Iris pigment epithelial cell (primary cell): ENCODE measurements at places on chromosomes 1 and 21.
A peak's percentile ranks its signal among the peaks of the same experiment; 100 is the strongest.

GRCh38 chr1:73868810-73869336 is 329.1 kb downstream of the LRRIQ3 start:
- no peak for DNase-seq

DNA sequence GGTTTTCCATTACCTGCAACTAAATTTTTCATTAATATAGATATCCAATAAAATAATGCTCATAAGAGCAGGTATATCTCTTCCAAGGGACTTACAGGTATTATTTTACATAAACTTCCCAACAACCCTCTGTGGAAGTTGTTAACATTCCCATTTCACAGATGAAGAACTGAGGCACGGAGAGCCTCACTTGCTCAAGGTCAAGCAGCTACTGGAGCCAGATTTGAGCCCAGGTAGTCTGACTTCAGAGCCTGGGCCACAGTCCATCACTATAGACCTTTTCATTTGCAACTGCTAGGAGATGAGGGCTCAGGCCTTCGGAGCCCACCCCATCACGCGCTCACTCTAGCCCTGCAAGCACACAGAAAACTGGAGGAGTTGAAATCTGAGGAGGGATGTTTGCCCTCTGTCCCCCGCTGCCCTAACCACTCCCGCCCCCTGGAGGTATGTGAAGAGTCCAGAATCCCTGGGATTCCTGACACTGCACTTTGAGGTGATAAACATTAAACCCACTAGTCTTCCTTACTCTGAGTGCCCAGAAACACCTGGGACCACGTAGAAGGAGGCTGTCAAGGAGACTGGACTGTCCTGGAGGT is 11.7 kb upstream of the ALPL start:
- DNase-seq = no peak

GRCh38 chr1:70915258-70916033 is 132.2 kb downstream of the PTGER3 start:
- no peak for DNase-seq

DNA sequence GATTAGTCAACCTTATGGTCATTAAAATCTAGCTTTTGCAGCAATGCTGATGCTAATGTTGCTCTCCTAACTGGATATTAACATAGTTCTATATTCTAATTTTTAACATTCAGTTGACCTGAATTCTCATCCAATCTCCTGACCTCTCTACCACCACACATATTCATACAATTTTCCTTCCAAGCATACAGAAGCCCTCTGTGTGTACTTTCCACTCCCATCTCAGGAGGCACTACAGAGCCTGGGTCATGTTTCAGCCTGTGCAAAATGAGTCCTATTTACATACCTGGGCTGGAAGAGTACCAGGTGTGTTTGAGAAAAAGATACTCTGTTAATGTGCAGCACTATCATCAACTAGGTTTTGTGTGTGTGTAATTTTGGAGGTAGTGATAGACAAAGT is 486.3 kb downstream of the NEGR1 start:
- no peak for DNase-seq

- DNase-seq = peak; percentile 55
These were observed 25.2 kb upstream of the AGO1 start for GRCh38 chr1:35857830-35858229.

DNA sequence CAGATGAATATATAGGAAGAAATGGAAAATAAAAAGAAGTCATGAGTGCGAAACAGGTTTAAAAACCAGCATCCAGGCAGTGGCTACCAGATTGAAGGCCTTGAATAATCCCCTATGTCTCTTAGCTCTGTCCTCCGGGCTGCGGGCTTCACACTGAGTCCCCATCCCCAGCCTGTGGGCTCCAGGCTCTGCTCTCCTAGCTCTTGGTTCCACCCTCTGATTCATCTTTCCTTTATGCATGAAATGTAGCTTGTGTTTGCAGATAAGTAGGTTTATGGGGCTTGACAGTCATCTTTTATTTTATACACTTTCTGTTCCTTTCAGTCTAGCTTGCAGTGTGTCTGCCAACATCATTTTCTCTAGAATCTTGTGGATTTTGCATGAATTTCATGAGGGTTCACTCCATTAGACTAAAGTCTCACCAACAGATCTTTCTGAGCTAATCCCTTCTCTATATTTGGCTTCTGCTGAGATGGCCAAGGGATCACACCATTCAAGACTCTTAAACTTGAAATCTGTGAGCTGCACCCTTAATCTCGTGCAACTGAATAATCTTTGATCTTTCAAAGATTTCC is 174.5 kb downstream of the PLPPR4 start:
- no peak for DNase-seq

DNA sequence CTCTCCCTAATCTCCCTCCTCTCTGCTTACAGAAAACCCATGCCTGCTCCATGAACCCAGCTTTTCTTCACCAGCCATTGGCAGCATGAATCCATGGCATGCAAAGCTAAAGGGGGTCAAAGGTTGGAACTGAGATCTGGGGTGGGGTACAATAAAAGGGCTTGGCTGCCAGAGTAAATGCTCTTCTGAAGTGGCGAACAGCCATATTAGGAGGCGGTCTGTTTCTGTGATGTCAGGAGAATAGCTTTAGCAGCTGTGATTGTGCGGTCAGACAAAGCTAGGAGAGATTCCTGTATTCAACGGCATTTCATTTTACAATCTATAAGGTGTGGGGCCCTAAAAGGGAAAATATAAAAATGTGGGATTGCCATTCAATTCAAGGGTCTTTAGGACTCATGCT is 71.7 kb upstream of the TMPRSS2 start:
- no peak for DNase-seq

GRCh38 chr1:159902541-159902940 is 2.6 kb upstream of the CFAP45 start:
- DNase-seq = no peak

- no peak for DNase-seq
These were observed 115.1 kb downstream of the NBPF12 start for GRCh38 chr1:147053269-147053668.
